ENCODE measurements at places on chromosomes 13 and 19.

DNA sequence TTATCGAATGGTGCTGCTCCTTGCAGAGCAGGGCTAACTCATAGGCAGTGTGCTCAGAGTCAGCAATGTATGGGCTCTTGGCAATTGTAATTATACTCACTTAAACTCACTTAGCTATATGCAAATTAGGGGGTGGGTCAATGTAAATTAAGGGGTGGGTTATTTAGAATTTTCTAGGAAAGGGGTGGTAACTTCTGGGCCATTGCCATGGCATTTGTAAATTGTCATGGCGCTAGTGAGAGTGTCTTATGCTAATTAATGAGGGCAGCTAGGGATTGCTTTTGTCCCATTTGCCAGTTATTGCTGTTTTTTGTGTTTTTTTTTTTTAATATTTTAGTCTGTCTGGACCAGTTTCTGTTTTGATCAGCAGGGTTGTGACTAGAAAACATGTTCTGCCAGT, 68.4 kb downstream of the DIAPH3 start:
- H3K27me3 ChIP-seq = peaks cover 3% of the 10 kb centered on the region
- DNase-seq = no peak
- no peak overlapping the region for H3K27ac ChIP-seq
- no peak overlapping the region for H3K4me3 ChIP-seq

DNA sequence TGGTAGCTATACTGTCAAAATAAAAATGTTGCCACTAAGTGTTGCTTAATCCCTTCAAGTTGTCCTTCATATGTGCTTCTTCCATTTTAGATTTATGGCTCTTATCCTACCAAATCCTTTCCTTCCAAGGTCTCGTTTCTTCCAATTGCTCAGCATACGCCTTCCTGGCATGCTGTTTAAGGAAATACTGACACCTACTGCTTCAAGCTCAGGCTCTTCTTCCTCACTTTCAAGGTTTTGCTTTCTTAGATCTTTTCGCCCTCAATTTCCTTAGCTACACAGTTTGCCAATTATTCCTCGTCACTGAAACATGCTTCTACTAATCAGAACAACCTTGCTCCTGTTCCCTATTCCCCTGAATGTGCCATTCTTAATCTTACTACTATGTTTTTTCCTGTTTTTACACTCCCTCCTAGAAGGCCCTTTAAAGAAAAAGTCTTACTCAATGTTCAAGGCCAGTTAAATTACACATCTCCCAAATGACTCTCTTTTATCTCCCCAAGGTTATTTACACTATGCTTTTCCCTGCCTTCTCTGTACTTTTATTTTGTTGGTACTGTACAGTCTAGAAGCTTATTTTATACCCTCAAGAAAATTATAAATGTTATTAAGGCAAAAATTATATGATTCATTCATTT, 343.1 kb downstream of the MZT1 start:
- peaks cover 4% of the 10 kb centered on the region for H3K27me3 ChIP-seq
- no peaks in the 10 kb centered on the region for H3K36me3 ChIP-seq
- DNase-seq = no peak
- H3K4me3 ChIP-seq = no peak overlapping the region
- H3K4me1 ChIP-seq = no peaks in the 10 kb centered on the region
- no peak overlapping the region for H3K27ac ChIP-seq

DNA sequence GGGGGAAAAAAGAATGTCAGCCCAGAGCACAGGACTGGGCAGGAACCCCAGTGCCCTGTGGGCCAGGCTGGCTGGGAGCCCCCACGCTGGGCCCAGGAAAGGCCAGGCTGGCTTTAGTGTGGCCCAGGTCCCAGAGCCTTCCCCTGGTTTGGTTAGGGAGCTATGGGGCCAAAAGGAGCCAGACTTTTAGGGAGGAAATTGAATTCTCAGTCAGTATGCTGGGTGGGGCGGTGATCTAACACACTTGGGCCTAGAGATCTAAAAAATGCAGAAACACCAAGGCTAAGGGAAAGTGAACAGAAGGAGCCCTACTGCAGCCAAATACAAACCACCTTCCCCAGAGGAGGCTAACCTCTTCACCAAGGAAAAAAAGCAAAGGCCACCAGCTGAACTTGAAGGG, 137.5 kb downstream of the CRYL1 start:
- DNase-seq = no peak
- no peak overlapping the region for H3K4me3 ChIP-seq
- no peaks in the 10 kb centered on the region for H3K36me3 ChIP-seq
- peaks cover 9% of the 10 kb centered on the region for H3K27me3 ChIP-seq
- H3K27ac ChIP-seq = no peak overlapping the region

- H3K36me3 ChIP-seq = peaks cover 21% of the 10 kb centered on the region
- H3K27me3 ChIP-seq = no peaks in the 10 kb centered on the region
- H3K4me1 ChIP-seq = peaks cover 29% of the 10 kb centered on the region
- H3K27ac ChIP-seq = peak overlapping the region; percentile 25
- H3K4me3 ChIP-seq = no peak overlapping the region
These were observed 6.3 kb downstream of the PTOV1 start for GRCh38 chr19:49857061-49857837.

DNA sequence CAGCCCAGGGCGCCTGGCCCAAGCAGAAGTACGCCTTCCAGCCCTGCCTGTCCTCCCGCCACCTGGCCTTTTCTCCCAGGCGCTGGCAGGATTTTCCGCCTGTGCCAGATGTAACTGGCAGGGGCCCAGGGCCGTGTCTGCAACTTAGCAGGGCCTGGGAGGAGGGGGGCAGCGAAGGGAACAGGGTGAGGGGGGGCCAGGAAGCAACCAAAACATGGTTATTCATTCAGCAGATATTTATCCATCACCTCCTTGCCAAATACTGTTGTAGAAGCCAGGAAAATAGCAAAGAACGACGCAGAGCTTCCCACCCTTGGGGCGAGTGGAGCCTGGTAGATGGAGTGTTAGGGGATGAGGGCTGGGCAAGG, 5.6 kb downstream of the TLE6 start:
- no peak overlapping the region for H3K27ac ChIP-seq
- DNase-seq = no peak
- peaks cover 100% of the 10 kb centered on the region for H3K27me3 ChIP-seq
- H3K36me3 ChIP-seq = no peaks in the 10 kb centered on the region
- H3K4me1 ChIP-seq = peaks cover 37% of the 10 kb centered on the region
- no peak overlapping the region for H3K4me3 ChIP-seq

- no peak overlapping the region for H3K27ac ChIP-seq
- H3K36me3 ChIP-seq = no peaks in the 10 kb centered on the region
- no peak overlapping the region for H3K4me3 ChIP-seq
These were observed 2.7 kb downstream of the PSG8 start for GRCh38 chr19:42762789-42763188.

- H3K4me1 ChIP-seq = peaks cover 41% of the 10 kb centered on the region
- no peaks in the 10 kb centered on the region for H3K36me3 ChIP-seq
- H3K4me3 ChIP-seq = no peak overlapping the region
- no peak for DNase-seq
- H3K27ac ChIP-seq = peak overlapping the region; percentile 91
- peaks cover 15% of the 10 kb centered on the region for H3K27me3 ChIP-seq
These were observed 33.9 kb upstream of the GRTP1 start for GRCh38 chr13:113397608-113398425.

GRCh38 chr13:98972627-98973026, 5.2 kb downstream of the DOCK9 start:
- H3K27me3 ChIP-seq = peaks cover 3% of the 10 kb centered on the region
- no peak overlapping the region for H3K27ac ChIP-seq
- DNase-seq = no peak
- H3K4me3 ChIP-seq = no peak overlapping the region
- H3K36me3 ChIP-seq = no peaks in the 10 kb centered on the region

- peaks cover 24% of the 10 kb centered on the region for H3K27me3 ChIP-seq
- peaks cover 44% of the 10 kb centered on the region for H3K4me1 ChIP-seq
- H3K27ac ChIP-seq = no peak overlapping the region
- H3K36me3 ChIP-seq = no peaks in the 10 kb centered on the region
- no peak overlapping the region for H3K4me3 ChIP-seq
These were observed 237.1 kb downstream of the TSHZ3 start for GRCh38 chr19:31112158-31112557.

DNA sequence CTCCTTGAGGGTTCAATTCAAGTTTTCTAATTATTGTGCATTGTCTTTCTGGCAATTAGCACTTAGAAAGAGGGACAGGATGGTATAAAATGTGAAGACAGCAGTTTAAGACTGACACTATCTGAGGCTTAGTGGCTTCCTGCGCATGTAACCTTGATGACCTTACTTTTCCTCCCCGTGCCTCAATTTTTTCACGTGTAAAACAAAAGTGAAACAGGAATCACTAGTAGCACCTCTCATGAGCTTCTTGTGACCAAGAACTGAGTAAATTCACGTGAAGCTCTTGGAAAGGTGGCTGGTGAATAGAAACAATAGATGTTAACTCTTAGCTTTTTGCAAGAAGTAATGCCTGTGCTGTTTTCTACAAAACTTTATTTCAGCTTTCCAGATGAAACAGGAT, 233.9 kb downstream of the LMO7 start:
- peaks cover 23% of the 10 kb centered on the region for H3K4me1 ChIP-seq
- no peak overlapping the region for H3K27ac ChIP-seq
- no peak for DNase-seq
- no peak overlapping the region for H3K4me3 ChIP-seq

- H3K4me1 ChIP-seq = peaks cover 18% of the 10 kb centered on the region
- DNase-seq = no peak
- H3K36me3 ChIP-seq = no peaks in the 10 kb centered on the region
- no peak overlapping the region for H3K27ac ChIP-seq
- H3K4me3 ChIP-seq = no peak overlapping the region
These were observed 181.9 kb downstream of the NDFIP2 start for GRCh38 chr13:79662882-79663281.

- H3K4me1 ChIP-seq = peaks cover 12% of the 10 kb centered on the region
- no peak overlapping the region for H3K27ac ChIP-seq
- no peaks in the 10 kb centered on the region for H3K36me3 ChIP-seq
- H3K27me3 ChIP-seq = peaks cover 3% of the 10 kb centered on the region
- H3K4me3 ChIP-seq = no peak overlapping the region
- DNase-seq = no peak
These were observed 467.3 kb downstream of the TSHZ3 start for GRCh38 chr19:30881930-30882329.

DNA sequence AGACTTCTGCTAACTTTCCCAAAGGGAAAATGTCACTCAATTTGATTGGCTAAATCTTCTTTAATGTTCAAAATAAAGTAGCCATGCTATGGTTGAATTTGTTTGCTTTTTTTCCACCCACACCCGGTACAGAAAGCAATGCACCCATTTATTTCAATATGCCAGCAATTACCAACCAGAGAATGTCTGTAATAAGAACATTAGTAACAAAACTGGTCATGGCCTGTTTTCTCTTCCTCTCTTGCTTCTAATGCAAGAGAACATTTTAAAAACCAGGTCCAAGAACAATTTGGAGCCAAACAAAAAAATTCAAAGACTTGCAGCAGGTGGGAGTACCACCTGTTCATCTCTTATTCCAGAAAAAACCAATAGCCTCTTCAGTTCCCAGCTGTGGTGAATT, 1108.8 kb upstream of the PCDH20 start:
- H3K4me1 ChIP-seq = peaks cover 5% of the 10 kb centered on the region
- H3K4me3 ChIP-seq = no peak overlapping the region
- DNase-seq = no peak
- H3K36me3 ChIP-seq = no peaks in the 10 kb centered on the region
- peaks cover 2% of the 10 kb centered on the region for H3K27me3 ChIP-seq
